ENCODE measurements at places on chromosomes 2 and 18. TPM values are rescaled to one million over a fixed set of nuclear protein-coding genes. Genes with fewer than 3 reads are reported as not detected.

The SLC38A11 gene
- not detected for total RNA-seq

The UGT1A3 gene
- total RNA-seq: not detected

The FBXO41 gene
- 33.8 TPM for total RNA-seq

The AQP12A gene
- not detected for total RNA-seq

The RASGRP3 gene
- 3.3 TPM for total RNA-seq

The DYSF gene
- not detected for total RNA-seq

The C2orf81 gene
- 1.7 TPM for total RNA-seq

DNA sequence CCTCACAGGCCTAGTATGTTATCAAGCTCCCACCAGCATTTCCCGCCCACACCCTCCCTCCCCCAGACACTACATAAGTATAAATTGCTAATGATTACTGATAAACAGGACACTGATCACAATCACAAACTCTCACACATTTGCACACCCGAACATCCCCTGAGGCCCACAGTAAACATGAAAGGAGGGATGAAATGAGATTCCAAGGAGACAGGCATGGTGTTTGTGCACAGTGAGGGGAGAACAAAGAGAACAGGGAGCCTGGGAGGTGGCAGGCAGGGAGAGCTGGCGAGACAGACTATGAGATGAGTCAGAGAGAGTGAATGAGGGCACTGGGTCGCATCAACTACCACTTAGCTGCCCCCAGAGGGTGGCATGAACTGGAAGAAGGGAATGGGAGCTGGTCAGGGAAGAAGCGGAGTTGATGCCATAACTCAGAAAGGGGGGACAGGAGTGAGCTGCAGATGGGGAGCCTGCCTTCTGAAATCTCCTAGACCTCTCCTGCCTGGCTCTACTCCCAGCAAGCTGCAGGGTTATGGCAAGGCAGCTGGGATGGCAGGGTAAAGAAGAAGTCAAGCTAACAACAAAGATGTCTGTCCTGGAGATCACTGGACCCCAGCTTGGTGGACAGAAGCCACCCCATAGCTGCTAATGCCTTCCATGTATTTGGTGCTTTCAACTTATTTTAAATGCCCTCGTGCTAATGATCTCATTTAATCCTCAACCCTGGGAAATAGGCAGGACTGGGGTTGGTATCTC lies 5.1 kb downstream of the KIF3C start:
- no peak for DNase-seq

- no peak for DNase-seq
These were observed 43.4 kb downstream of the NMS start for GRCh38 chr2:100513650-100514049.

DNA sequence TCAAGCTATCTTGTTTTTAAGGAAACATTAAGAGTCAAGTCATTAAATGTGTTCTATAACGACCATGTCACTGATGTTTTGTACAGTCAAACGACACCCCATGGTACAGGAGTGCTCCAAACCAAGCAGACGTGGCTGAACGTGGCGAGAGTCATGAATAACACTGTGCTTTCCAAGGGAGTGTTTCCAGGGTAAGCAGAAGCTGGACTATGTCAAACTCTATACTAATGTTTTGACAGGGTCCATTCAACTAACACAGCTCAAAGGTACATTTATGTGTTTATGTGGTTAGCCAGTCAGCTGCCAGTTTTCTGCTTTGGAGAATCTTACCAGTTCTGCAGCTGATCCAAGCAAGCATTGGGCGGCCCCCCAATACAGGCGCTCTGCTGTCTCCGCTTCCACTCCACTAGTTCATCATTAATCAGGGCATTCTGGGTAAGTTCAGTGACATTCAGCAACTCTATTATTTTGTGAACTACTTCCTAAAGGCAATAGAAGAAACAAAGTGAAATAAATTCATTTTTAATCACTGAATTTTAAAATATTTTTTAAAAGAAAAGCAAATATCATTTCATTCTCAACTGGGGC lies 16.4 kb downstream of the STAT1 start:
- DNase-seq: no peak

DNA sequence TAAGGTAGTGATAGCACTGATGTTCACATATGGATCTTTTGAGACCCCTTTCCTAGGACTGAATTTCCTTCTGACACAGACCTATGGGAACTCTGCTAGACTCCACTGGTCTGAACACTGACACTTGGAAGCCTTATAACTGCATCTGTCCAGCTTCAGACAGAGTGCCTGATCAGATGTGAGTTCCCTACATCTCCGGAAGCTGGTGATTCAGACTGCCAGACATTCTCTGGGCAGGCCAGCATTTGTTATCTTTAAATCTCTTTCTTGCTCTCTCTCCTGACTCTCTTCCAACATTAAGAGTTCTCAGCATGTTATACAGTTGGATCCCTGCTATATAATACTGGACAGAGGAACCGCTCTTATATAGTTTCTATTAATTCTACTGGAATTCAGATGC lies 408.5 kb downstream of the ZEB2 start:
- no peak for DNase-seq

GRCh38 chr2:42754021-42754775 lies 9.7 kb downstream of the OXER1 start:
- no peak for DNase-seq

DNA sequence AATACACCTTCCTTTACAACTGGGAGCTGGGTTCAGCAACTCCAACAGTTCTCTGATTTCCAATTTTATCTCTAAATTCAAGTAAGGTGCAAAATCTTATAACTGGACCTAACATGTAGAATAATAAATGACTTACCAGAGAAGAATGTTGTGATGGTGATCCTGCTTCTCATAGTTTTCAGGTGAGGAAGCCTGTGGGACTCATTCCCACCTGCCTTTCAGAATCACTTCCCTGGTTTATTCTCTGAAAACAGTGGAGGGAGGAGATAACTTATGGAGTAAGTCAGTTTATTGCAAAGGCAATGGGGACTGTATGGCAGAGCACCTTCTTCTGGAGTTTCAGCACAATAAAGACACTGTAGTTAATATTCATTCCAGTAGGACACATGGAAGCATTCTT lies 1188.2 kb upstream of the FAM98A start:
- no peak for DNase-seq

DNA sequence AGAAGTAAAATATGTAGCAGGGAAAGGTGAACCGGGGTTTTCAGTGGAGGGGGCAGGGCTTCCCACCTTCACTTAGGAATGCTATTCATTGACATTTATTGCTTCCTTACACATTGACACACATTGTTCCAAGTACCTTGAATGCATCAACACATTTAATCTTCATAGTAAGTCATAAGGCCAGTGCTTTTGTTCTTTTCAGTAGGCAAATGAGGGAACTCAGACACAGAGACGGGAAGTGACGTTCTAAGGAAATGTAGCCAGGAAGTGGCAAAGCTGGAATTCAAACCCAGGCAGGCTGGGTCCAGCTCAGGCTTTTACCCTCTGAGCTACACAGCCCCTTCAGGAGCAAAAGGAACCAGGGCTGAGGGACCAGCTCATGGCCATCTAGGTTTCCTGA lies 20.7 kb downstream of the BMP10 start:
- DNase-seq: no peak

DNA sequence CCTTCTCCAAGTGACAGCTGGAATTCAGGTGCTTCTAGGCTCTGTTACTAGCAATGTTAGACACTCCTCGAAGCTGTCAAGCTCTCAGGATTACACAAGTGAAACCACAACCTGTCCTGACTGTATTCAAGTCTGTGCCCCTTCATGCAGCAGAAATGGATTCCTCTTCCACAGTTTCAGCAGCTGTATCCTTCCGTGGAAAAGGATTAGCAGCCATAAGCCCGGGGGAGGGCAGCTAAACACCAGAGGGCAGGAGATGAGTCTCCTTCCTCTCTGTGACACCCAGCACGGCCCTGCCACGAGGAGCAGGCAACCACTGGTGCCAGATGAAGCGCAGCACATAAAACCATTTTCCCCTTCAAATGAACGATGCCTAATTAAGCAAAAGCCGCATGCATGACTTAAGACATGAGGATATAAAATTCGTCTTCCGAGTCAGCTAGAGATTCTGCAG lies 1.2 kb downstream of the ST3GAL5 start:
- DNase-seq: peak; percentile 85

DNA sequence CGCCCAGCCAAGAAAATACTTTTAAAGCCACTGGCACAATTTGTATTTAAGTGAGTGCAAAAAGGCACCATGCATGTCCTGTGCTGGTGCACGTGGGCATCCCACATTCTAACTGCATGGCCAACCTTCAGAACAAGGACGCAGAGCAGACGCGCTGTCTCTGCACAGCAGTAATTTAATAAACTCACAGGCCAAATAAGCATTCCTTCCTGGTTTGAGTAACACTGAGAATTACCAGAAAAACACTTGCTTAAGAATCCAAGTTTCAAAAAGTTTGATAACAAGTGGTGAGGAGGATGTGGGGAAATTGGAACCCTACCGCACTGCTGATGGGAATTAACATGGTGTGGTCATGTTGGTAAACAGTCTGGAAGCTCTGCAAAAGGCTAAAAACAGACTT lies 38.7 kb downstream of the RPL31 start:
- DNase-seq: no peak

DNA sequence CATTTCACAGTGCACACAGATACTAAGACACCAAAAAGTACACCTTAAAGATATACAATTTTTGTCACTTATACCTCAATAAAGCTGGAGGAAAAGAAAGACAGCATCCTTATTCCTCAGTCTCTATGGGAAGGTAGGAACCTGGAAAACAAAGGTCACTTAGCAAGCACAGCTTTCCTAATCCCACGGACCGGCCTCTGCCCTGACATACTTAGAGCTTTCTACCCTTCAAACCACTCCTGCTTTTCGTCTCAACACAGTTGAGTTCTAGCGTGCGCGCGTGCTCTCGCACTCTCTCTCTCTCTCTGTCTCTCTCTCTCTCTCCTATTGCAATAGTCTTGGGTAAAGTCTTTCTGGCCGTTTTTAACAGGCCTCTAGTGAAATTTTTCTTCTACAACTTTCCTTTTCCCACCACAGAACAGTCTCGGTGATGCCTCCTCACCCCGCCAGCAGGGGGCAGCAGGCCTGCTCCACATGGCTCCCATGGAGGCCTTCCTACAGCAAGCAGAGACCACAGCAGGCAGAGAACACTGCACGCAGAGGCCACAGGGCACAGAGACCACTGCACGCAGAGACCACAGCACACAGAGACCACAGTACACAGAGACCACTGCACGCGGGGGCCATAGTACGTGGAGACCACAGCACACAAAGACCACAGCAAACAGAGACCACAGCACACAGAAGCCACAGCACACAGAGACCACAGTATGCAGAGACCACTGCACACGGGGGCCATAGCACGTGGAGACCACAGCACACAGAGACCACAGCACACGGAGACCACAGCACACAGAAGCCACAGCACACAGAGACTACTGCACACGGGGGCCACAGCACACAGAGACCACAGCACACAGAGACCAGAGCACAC lies 106.9 kb downstream of the FBXO15 start:
- DNase-seq: peak; percentile 93

DNA sequence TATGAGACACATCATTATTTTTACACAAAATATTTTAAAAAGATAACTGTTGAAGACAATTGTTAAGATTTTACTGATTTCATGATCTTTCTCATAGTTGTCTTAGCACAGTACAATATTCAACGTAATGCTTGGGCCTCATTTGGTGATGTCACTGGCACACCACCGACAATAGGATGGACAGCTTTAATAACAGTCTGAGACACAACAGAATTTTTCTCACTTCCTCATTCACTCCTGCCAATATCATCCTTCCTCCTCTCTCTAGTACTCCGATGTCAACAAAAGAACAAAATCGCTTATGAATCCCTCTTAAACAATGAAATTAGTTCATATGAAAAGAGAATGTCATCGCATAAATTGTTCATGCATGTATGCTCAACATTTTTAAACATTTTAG lies 461.9 kb upstream of the CDH7 start:
- no peak for DNase-seq

DNA sequence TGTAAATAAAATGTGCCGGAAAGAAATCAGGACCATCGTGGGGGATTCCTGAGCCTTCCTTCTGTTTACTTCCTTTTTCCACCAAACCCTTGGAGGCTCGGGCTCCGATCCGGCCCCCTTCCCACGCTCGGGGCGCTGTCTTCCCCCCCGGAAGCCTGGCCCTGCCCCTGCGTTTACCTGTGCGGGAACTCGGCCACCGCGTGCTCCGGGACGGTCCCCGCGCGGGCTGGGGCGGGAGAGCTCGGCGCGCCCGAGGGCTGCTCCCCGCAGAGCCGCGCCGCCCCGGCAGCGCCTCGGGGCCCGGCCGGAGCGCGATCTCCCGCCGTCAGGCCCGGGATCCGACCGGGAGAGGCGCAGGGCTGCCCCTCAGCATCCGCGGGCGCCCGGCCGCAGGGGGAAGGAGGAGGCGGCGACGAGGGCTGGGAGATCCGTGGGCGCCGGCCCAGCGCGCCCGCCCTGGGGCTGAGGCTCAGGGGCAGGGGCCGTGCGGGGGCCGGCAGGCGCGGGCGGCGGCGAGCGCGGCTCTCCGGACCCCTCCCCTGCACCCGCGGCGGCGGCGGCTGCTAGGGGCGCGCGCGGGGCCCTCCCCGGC lies 435 bp downstream of the ADCY3 start:
- DNase-seq: peak; percentile 74

DNA sequence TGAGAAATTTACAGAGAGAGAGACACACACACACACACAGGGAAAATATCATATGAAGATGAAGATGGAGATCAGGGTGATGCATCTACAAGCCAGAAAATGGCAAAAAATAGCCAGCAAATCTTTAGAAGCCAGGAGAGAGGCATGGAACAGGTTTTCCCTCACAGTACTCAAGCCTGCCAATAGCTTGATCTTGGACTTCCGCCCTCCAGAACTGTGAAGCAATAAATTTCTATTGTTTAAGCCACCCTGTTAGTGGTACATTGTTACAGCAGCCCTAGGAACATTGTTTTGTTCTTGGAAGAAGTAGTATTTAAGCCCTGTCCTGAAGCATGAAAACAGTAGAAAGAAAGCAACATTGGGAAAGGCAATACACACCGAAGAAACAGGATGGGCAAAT lies 292.0 kb upstream of the LRP1B start:
- DNase-seq: no peak

- DNase-seq: peak; percentile 98
These were observed 63.9 kb downstream of the LRRFIP1 start for GRCh38 chr2:237691029-237691907.

GRCh38 chr2:109455731-109456691 lies 157.8 kb downstream of the SEPTIN10 start:
- DNase-seq: no peak

DNA sequence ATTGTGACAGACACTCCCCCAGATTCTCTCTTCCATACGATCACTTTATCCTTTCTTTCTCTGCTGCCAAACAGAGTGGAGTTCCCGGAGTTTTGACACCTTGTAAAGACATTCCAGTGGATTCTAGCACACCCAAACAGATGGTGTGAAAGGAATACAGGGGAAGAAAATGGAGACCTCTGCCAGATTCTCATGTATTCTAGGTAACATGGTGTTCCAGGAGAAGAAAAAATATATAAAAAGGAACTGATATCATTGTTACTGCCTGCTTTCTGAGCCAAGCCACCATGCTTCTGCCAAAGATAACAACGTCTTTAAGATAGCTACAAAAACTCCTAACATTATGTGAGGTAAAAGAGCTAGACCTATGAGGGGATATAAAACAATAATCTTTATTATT lies 136.5 kb downstream of the TXNL1 start:
- no peak for DNase-seq
